Upper lobe of left lung (tissue), 6 donors: ENCODE measurements at places on chromosomes 2 and 18. TPM values are rescaled to one million over a fixed set of nuclear protein-coding genes. Genes with fewer than 3 reads are reported as not detected.
A peak's percentile ranks its signal among the peaks of the same experiment; 100 is the strongest.

The CYP26B1 gene
- total RNA-seq = 4.8 TPM

The KATNAL2 gene
- total RNA-seq = 5.9 TPM

The C2orf81 gene
- 11.5 TPM for total RNA-seq

The METTL5 gene
- 37.0 TPM for total RNA-seq

The HRH4 gene
- total RNA-seq = not detected

The POTEJ gene
- 0.30 TPM for total RNA-seq

The SLC9A4 gene
- total RNA-seq = not detected

The DYNAP gene
- total RNA-seq = not detected

The MYO5B gene
- total RNA-seq = 73.9 TPM

The SLC4A3 gene
- 14.7 TPM for total RNA-seq

The UGT1A9 gene
- not detected for total RNA-seq

The ZBTB7C gene
- 18.1 TPM for total RNA-seq

The PTH2R gene
- total RNA-seq = 0.40 TPM

DNA sequence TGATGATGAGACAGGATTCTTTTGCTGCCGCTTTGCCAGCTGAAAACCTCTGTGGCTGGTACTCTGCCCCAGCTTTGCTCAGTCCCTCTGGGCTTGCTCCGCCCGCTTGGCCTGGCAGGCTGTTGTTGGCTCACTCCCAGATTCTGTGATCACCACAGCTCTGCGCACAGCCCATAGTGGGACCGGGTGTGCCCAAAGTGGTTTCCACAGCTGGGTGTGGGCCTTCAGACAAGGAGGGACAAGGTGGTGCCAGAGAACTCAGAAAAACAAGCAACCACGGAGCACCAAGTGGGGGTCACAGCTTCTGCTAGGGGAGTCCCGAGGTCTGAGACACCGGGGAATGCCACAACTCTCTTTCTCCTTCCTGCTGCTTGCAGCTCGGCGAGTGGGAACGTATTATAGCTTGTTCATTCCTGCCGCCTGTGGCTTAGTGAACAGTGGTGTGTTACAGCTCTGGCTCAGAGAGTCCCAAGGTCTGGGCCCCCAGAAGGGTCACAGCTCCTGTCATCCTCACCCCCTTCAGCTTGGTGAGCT, 9.2 kb upstream of the KYNU start:
- DNase-seq = peak; percentile 82
- H3K4me3 ChIP-seq = no peak overlapping the region
- H3K36me3 ChIP-seq = no peaks in the 10 kb centered on the region
- H3K27ac ChIP-seq = peak overlapping the region; percentile 62

- no peak overlapping the region for H3K27ac ChIP-seq
- no peaks in the 10 kb centered on the region for H3K27me3 ChIP-seq
- no peak for DNase-seq
- H3K36me3 ChIP-seq = no peaks in the 10 kb centered on the region
Observed at GRCh38 chr2:147623328-147623727, 221.5 kb upstream of the ACVR2A start.

DNA sequence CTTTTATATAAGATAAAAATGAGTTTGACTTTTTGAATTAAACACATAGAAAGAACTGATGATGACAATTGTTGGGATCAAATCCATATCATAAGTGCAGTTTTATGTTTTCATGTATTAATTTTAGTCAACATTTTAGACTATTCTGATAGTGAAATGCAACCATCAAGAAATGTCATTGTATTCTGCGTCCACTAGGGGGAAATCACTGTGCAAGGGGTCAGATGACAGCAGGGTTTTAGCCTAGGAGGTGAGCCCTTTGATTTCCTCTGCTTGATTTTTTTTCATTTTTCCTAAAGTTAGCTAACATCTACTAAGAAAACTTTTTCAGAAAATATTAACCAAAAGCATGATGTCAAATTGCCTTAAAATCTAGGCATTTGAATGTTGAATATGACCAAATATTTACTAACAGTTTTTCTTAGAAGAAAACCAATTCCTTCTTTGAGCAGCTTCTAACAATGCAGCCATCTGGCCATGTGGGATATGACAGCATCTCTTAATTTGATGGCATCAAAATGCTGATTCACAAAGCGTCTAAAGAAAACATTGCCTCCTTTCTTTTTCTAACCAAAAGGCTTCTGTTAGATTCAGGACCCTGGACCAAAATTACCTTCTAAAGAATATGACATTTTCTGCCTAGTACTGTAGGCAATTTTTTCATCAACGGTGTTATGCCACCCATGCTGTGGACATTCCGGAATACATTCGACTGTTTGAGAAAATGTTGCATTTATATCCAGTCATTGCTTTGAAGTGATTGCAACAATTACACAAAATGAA, 141.5 kb downstream of the SPHKAP start:
- H3K27ac ChIP-seq = no peak overlapping the region
- H3K4me3 ChIP-seq = no peak overlapping the region
- DNase-seq = no peak
- no peaks in the 10 kb centered on the region for H3K4me1 ChIP-seq
- H3K36me3 ChIP-seq = no peaks in the 10 kb centered on the region

GRCh38 chr2:50838316-50838715, 193.6 kb downstream of the NRXN1 start:
- H3K4me1 ChIP-seq = no peaks in the 10 kb centered on the region
- H3K36me3 ChIP-seq = no peaks in the 10 kb centered on the region
- no peak overlapping the region for H3K27ac ChIP-seq
- DNase-seq = no peak
- no peak overlapping the region for H3K4me3 ChIP-seq

DNA sequence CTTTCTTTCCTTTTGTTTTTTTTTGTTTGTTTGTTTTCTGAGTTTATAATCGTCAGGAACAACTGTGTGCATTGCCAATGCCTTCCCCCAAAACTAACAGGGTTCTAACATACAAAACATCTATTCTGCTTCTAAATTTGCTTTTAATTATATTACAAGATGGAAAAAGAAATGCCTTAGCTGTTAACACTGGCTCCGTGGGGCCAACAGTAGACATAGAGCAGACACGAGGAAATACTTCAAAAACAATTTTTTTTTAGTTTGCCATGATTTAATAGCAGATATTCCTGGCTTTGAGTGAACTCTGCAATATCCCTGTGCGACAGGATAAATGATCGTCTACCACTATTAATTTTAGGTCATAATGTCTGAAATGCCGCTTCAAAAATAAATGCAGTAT, 153.3 kb upstream of the HNRNPA3 start:
- no peaks in the 10 kb centered on the region for H3K4me1 ChIP-seq
- no peak for DNase-seq
- no peaks in the 10 kb centered on the region for H3K36me3 ChIP-seq
- H3K27ac ChIP-seq = no peak overlapping the region
- no peaks in the 10 kb centered on the region for H3K27me3 ChIP-seq

- no peak overlapping the region for H3K27ac ChIP-seq
- no peaks in the 10 kb centered on the region for H3K36me3 ChIP-seq
- H3K4me1 ChIP-seq = no peaks in the 10 kb centered on the region
- no peak for DNase-seq
- H3K4me3 ChIP-seq = no peak overlapping the region
- H3K27me3 ChIP-seq = no peaks in the 10 kb centered on the region
Observed at GRCh38 chr2:150230004-150230403, 257.5 kb downstream of the RND3 start.

- H3K27ac ChIP-seq = no peak overlapping the region
- no peak for DNase-seq
- H3K27me3 ChIP-seq = no peaks in the 10 kb centered on the region
- no peaks in the 10 kb centered on the region for H3K36me3 ChIP-seq
- H3K4me3 ChIP-seq = no peak overlapping the region
Observed at GRCh38 chr2:132690664-132691303, 20.8 kb upstream of the LYPD1 start.

GRCh38 chr18:23981369-23981980, 33.1 kb upstream of the TTC39C start:
- H3K27me3 ChIP-seq = no peaks in the 10 kb centered on the region
- no peak overlapping the region for H3K27ac ChIP-seq
- DNase-seq = no peak
- no peaks in the 10 kb centered on the region for H3K4me1 ChIP-seq
- H3K4me3 ChIP-seq = no peak overlapping the region

- H3K36me3 ChIP-seq = no peaks in the 10 kb centered on the region
- H3K4me3 ChIP-seq = no peak overlapping the region
- no peaks in the 10 kb centered on the region for H3K27me3 ChIP-seq
- no peak for DNase-seq
- H3K27ac ChIP-seq = no peak overlapping the region
Observed at GRCh38 chr2:191646163-191646902, 31.6 kb upstream of the NABP1 start.

GRCh38 chr2:177397481-177398289, 5.1 kb downstream of the AGPS start:
- H3K27me3 ChIP-seq = no peaks in the 10 kb centered on the region
- no peak for DNase-seq
- H3K27ac ChIP-seq = no peak overlapping the region
- H3K4me1 ChIP-seq = peaks cover 39% of the 10 kb centered on the region
- H3K4me3 ChIP-seq = no peak overlapping the region

GRCh38 chr2:171482877-171483276, 39.4 kb upstream of the CYBRD1 start:
- DNase-seq = no peak
- no peaks in the 10 kb centered on the region for H3K27me3 ChIP-seq
- no peaks in the 10 kb centered on the region for H3K4me1 ChIP-seq
- no peak overlapping the region for H3K4me3 ChIP-seq
- no peak overlapping the region for H3K27ac ChIP-seq
- no peaks in the 10 kb centered on the region for H3K36me3 ChIP-seq

DNA sequence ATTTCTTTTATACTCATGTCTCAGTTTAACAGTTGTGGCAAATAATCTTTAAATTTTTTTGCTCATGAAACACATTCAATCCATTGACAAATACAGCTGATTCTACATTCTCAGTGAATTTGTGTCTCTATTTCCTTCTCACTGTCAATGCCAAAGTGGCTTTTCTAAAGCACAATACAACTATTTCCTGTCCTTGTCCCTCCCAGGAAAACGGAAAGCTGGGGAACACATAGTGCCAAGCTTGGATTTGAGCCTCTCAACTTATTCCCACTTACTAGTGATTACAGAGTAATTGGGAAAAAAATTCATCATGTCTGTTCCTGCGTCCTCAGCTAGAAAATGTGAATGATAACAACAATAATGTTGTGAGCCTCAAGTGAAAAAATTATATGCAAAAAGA, 899.7 kb upstream of the CDH2 start:
- H3K4me1 ChIP-seq = no peaks in the 10 kb centered on the region
- H3K27ac ChIP-seq = no peak overlapping the region
- H3K4me3 ChIP-seq = no peak overlapping the region
- H3K36me3 ChIP-seq = no peaks in the 10 kb centered on the region
- H3K27me3 ChIP-seq = no peaks in the 10 kb centered on the region

DNA sequence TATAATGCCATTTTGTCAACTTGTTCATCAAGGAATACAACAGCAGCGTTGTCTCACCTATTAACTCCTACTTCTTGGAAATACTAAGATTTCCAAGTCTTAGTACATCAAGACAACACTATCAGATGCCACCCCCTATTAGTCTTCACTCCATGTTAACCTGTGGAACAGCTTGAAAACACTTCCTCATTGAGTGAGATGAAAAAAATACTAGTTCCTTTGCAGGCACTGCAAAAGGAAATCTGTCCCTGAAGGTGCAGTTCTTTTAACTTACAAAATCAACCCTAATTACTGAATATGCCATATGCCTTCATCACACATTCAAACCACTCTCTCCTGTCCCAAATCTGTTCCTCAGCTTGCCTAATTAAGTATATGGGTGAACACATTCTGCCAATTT, 4.0 kb downstream of the CWC22 start:
- H3K27me3 ChIP-seq = no peaks in the 10 kb centered on the region
- DNase-seq = no peak
- no peak overlapping the region for H3K27ac ChIP-seq

- H3K4me1 ChIP-seq = no peaks in the 10 kb centered on the region
- no peak for DNase-seq
- H3K4me3 ChIP-seq = no peak overlapping the region
- no peaks in the 10 kb centered on the region for H3K27me3 ChIP-seq
- no peaks in the 10 kb centered on the region for H3K36me3 ChIP-seq
- H3K27ac ChIP-seq = no peak overlapping the region
Observed at GRCh38 chr2:134712299-134712698, 6.5 kb downstream of the TMEM163 start.

- H3K27me3 ChIP-seq = no peaks in the 10 kb centered on the region
- no peak overlapping the region for H3K27ac ChIP-seq
- H3K36me3 ChIP-seq = no peaks in the 10 kb centered on the region
- H3K4me3 ChIP-seq = no peak overlapping the region
Observed at GRCh38 chr18:35658112-35658511, 76.6 kb downstream of the GALNT1 start.

- H3K4me1 ChIP-seq = peaks cover 60% of the 10 kb centered on the region
- peak overlapping the region; percentile 59 for H3K27ac ChIP-seq
- H3K36me3 ChIP-seq = no peaks in the 10 kb centered on the region
- no peaks in the 10 kb centered on the region for H3K27me3 ChIP-seq
- H3K4me3 ChIP-seq = peak overlapping the region; percentile 67
Observed at GRCh38 chr2:234954551-234954992, 2.8 kb downstream of the SH3BP4 start.

- no peak overlapping the region for H3K4me3 ChIP-seq
- no peaks in the 10 kb centered on the region for H3K4me1 ChIP-seq
- H3K27ac ChIP-seq = no peak overlapping the region
- no peaks in the 10 kb centered on the region for H3K36me3 ChIP-seq
- DNase-seq = no peak
Observed at GRCh38 chr2:135494917-135495316, 36.1 kb downstream of the ZRANB3 start.

DNA sequence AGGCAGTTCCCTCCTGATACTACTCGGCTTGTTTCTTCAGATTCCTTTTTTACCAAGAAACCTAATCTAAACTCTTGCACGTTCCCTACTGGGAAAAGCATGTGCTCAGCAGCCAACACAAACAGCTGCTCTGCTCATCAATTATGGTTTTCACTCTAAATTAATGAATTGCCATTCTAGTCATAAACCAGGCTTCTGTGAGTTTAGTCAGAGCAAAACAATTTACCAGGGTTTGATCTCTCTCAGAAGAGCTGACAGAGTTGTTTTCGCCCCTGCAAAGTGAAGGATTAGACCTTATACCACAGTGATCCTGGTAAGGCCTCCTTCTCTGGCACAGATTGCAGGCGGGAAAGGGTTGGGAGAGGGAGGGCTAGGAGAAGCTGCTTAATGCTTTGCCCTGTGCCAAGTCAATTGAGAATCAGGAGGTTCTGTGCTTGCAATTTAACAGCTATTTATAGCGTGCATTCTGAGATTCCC, 57.2 kb downstream of the REEP1 start:
- no peaks in the 10 kb centered on the region for H3K27me3 ChIP-seq
- H3K36me3 ChIP-seq = no peaks in the 10 kb centered on the region
- no peak overlapping the region for H3K4me3 ChIP-seq
